ENCODE measurements at places on chromosomes 13 and 19.
A peak's percentile ranks its signal among the peaks of the same experiment; 100 is the strongest.

GRCh38 chr19:18159810-18160209 lies 6.8 kb downstream of the PIK3R2 start:
- no peak for DNase-seq

DNA sequence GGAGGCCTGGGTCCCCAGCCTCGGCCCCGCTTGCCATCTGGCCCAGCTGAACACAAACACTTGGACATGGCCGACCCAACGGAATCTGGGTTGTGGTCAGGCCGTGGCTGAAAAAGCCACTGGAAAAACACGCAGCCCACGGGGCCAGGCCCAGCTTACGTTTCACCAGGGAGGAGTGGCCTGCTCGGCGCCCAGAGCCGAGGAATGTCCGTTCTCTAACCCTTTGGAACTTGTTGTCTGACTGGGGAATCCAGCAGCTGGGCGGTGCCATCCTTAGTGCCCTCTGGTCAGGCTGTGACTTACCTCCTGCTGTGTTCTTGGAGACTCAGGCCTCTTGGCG lies 13.8 kb downstream of the CILP2 start:
- no peak for DNase-seq

- peak; percentile 70 for DNase-seq
Observed at GRCh38 chr19:29526730-29527499, 1.1 kb downstream of the VSTM2B start.

GRCh38 chr13:72985610-72986009 lies 73.2 kb upstream of the KLF5 start:
- no peak for DNase-seq

DNA sequence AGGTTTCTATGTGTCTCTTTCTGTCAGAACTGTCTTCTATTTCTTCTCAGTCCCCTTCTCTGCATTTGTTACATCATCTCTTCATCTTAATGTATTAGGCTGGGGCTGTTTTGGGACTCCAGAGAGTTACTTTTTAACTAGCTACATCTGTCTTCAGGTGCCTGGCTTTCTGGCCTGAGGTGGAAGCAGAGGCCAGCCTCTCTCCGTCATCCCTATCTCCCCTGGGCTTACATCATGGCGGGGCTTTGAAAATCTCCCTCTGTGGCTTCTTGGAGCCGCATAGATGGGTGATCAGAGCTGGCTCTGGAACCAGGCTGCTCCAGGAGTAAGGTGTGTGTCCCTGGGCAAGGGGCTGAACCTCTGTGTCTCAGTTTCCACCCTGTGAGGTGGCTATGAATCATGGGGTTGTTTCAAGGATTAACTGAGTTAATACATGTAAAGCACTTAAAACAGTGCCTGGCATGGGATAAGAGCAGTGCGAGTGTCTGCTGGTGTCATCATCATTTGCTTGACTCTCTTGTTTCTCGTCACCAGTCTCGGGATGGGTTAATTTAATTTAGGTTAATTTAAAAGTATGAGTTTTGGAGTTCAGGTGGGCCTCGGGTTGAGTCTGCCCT lies 2.0 kb downstream of the EPN1 start:
- no peak for DNase-seq

GRCh38 chr19:4633140-4633967 lies 6.0 kb upstream of the TNFAIP8L1 start:
- peak; percentile 71 for DNase-seq

GRCh38 chr19:45764945-45765701 lies 3.9 kb downstream of the SIX5 start:
- no peak for DNase-seq

GRCh38 chr13:20673715-20674114 lies 29.8 kb upstream of the IL17D start:
- DNase-seq, result no peak

GRCh38 chr19:55441319-55441691 lies 1.8 kb downstream of the SHISA7 start:
- no peak for DNase-seq

DNA sequence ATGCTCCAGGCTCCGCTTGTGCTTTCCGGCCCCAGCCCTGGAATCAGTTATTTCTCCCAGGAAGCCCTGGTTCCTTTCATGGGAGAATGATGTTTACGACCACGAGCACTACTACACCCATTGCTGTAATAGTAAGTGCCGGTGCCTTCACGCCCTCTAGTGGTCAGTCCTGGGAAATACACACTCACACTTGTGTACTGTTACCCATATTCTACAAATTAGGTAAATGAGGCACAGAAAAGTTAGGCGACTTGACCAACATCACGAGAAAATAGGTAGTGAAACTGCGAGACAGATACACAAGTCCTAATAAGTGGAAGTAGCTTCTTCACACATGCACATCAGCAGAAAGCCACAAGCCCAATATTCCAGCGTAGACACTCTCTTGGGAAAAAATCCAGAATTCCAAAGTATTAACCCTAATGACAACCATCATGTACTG lies 21.7 kb downstream of the CEACAM21 start:
- peak; percentile 84 for DNase-seq

DNA sequence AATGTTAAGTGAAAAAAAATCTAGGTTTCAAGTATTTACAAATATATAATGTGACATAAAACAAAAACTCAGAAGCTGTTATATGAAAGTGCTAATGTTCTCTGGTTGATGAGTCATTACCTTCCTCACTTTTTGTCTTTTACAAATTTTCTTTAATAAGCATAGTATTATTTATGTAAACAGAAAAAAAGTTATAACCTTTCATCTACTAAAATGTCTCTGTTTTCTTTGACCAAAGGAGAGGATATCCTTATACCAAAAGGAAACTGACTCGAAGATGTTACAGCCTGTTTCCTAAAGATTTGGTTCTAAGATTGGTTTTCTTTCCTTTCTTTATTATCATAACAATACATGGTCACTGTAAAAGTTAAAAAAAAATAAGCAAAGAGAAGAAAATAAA lies 38.0 kb downstream of the RCBTB2 start:
- no peak for DNase-seq

GRCh38 chr19:16261584-16262368 lies 62.9 kb upstream of the KLF2 start:
- DNase-seq, result no peak

DNA sequence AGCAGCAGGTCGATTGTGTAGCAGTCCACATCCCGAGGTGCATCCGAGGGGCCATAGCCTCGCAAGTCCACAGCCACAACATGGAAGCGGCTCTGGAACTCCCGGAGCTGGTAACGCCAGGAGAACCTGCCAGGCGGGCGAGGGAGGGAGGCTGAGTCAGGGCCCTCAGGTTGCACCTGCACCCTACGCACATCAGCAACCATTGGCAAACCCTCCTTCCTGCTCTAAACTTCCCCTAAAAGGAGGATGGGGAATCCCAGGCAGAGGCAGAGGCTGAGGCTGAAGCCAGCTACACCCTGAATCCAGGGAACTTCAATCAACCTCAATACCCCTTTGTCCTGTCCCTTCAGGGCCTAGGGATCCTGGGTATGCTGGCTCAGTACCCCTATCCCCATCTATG lies 977 bp downstream of the EPHX3 start:
- no peak for DNase-seq

- DNase-seq, result no peak
Observed at GRCh38 chr13:29538652-29539040, 56.8 kb downstream of the SLC7A1 start.

- DNase-seq, result no peak
Observed at GRCh38 chr13:22143671-22144070, 472.8 kb downstream of the FGF9 start.

- DNase-seq, result no peak
Observed at GRCh38 chr19:45186509-45187334, 8.1 kb downstream of the BLOC1S3 start.

DNA sequence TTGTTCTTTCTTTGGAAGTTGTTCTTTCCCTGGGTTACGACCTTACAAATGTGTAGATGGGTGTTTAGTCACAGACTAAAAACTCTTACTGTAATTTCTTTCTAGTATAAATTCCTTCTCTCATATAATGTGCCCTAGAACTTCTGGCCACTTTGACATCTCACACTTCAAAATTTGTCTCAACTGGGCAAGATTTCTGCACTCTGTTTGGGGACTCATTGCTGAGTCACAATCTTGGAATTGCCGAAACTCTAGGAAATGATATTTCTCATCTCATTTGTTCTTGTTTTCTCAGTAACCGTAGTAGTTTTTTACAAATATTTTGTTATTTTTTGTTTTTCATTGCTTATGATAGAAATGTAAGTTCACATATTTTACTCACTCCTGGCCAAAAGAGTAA lies 2523.2 kb upstream of the PCDH20 start:
- no peak for DNase-seq

DNA sequence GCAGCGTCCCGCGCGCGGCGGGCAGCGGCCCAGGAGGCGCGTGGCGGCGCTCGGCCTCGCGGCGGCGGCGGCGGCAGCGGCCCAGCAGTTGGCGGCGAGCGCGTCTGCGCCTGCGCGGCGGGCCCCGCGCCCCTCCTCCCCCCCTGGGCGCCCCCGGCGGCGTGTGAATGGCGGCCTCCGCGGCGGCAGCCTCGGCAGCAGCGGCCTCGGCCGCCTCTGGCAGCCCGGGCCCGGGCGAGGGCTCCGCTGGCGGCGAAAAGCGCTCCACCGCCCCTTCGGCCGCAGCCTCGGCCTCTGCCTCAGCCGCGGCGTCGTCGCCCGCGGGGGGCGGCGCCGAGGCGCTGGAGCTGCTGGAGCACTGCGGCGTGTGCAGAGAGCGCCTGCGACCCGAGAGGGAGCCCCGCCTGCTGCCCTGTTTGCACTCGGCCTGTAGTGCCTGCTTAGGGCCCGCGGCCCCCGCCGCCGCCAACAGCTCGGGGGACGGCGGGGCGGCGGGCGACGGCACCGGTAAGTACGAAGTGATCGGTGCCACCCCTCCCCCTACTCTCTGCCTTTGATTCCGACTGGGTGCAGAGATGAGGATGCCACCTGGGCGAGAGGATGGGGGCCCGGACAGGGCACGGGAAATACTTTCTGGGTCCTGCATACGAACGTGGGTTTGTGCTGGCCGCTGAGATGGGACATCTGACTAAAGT lies 874 bp downstream of the TRIM28 start:
- no peak for DNase-seq

- DNase-seq, result no peak
Observed at GRCh38 chr19:4986056-4986455, 17.1 kb downstream of the KDM4B start.

DNA sequence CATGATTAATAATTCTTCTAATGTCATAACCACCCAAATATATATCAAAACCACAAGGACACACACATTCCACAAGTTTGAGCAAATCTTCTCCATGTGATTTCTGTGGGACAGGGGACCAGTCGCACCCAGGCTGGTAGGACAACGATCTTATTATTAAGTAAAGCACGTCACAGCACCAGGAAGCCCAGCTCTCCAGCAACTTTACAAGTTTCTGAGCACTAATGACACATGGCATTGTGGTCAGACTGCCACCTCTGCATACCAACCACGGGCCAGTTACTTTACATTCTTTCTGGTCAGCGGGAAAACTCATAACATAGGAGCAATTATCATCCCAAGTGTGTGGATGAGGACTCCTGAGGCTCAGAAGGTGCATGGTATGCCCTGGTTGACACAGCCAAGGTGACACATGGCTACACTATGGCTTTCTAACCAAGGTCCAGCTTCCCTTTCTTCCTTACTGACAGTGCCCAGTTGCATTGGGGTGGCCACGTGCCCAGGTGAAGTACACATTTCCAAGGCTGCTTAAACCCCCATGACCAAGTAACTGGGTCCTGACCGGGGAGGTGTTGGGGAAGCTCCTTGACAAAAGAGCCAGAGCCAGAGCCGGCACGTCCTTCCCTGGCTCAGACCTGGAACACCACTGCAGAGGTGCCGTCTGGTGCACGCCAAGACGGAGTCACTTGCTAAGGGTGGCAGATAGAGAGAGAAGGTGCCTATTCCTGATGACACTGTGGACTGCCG lies 27.4 kb downstream of the LATS2 start:
- DNase-seq, result peak; percentile 49

GRCh38 chr19:30686176-30686820 lies 314.1 kb downstream of the ZNF536 start:
- no peak for DNase-seq

DNA sequence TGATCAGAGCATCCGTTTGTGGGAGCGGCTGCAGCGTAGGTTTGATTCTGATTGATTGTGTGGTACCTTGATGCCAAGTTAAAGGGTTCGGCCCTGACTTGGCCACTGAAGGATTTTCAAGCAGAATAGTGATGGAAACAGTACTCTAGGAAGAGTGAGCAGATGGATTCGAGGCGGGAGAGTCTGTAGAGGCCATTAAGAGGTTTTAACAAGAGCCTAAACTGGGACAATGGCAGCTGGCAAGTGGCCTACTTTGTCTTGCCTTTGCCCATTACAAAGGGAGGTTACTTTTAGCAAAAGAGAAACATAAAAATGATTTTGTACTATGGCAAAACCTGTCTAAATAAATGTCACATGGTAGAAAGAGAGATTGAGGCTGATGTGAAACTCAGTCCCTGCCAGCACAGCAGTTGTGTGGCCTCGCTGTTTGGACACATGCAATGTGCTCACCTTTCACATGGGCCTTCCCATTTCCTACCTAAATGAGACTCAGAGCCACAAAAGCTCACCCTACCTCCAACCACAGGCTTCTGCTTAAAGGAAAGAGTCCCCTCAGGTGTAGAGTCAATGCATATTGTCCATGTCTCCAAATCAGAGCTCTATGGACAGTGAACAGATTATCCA lies 62.4 kb upstream of the RAP2A start:
- DNase-seq, result no peak

GRCh38 chr19:58334691-58335249 lies 8.0 kb downstream of the ZSCAN22 start:
- no peak for DNase-seq

DNA sequence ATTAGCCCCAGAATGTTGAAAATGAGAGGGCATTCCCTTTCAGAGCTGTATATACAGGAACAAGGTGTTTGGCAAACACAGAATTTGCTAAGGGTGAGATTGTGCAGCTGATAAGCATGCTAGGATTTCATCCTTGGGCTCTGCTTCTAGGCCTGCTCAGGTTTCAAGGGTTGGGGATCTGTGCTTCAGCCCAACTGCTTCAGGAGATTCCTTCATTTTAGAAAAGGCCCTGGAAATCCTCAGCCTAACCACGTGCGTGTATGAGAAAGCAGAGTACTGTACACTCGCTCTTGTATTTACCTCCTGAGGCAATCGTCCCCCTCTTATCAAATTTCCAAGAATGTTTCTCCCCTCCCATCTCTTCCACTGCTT lies 291.6 kb upstream of the ARGLU1 start:
- no peak for DNase-seq

DNA sequence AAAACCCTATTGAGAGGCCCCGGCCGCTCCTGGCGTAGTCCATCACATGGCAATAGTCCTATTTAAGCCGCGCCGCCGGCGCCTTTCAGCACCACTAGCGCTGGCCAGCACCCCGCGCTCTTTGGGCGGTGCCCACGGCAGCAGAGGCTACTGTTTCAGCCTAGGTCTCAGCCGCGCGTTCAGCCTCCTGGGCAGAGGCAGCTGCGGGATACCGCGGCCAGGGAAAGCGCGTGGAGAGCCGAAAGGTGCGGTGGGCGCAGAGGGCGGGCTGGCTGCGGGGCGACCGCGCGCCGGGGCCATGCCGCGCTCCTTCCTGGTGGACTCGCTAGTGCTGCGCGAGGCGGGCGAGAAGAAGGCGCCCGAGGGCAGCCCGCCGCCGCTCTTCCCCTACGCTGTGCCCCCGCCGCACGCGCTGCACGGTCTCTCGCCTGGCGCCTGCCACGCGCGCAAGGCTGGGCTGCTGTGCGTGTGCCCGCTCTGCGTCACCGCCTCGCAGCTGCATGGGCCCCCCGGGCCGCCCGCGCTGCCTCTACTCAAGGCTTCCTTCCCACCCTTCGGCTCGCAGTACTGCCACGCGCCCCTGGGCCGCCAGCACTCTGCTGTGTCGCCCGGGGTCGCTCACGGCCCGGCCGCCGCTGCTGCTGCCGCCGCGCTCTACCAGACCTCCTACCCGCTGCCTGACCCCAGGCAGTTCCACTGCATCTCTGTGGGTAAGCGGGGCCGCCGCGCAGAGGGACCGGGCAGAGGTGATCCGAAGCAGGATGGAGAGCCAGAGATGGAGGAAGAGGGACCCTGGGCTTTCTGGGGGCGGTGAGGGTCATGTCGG lies at the start of gene GSX1:
Gene GSX1 (plus strand): TSS at position 91 of the 826 bp plus-strand sequence. CDS start 208 bp downstream, at position 299.
- peak; percentile 75 for DNase-seq

Data from activated CD8-positive, alpha-beta memory T cell treated with anti-CD3 and anti-CD28 coated beads for 24 hours (primary cell).